Fibroblast of the aortic adventitia (primary cell): ENCODE measurements at places on chromosomes 12 and 14.

GRCh38 chr12:124088217-124088907 lies 115.3 kb downstream of the ZNF664 start:
- no peak for DNase-seq

DNA sequence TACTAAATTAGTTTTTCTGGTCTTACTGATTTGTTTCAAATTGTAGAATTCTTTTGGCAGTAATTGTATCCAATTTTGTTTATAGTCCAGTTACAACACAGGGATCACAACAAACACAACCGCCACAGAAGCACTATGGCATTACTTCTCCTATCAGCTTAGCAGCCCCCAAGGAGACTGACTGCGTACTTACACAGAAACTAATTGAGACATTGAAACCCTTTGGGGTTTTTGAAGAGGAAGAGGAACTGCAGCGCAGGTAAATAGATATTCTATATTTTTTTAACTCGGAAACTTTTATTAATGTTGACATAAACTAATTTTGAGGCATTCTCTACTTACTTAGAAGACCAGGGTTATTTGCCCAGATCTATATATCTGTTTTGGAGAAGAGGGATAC lies 17.8 kb downstream of the PAPOLA start:
- DNase-seq, result no peak

DNA sequence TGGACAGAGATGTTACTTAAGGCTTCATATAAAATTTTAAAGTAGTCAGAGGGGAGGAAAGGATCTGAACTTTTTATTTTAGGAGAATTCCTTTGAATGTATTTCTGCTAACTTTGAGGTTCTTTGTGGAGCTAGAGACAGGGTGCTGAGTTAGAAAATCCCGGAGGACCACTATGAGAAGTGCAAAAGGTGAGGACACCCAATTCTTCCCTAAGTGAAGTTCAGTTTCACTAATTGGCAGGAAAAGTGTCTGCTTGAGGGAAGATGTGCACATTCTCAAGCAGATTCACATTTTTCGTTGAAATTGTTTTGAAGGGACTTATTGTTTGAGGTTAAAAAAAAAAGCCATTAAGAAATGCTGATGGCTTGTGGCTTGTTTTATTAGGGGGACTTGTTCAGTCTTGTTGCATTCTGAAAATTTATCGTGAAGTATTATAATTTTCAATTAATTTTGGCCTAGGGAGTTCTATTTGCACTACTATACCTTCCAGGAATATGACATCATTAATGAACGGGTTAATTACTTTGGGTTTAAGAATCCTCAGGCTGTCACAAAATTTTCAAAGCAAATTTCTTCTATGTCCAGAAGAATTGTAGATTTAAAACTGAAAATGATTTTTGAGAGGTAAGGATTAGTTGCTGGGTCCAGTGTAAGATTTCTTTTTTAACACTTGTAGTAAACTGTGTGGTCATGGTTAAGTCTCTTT lies 1.8 kb downstream of the PCNX1 start:
- no peak for DNase-seq

DNA sequence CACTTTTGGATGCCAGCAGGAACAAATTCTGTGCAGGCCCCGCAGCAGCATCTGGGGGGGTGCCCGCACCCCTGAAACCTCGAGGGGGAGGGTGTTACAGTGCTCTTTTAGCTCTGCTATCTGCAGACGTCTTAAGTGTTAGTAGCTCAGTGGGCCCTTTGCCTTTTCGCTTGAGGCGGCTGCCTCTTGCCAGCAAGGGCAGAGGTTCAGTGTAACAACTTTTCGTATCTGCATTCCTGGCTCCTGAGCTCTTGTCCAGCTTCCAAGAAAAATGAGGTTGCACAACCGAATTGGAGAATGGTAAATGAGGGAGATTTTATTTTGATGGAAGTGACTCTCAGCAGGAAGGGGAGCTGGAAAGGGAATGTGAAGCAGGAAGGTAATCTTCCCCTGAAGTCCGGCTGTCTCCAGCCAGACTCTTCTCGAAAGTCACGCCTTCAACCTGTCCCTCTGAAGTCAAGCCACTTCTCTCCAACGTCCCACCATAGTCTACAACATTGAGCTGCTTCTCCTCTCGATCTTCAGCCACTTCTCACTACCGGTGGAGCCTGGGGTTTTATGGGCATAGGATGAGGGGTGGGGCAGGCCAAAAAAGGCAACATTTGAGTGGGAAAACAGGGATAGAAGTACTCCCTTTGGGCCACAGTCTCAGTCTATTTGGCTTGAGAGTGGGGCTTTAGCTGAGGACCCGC lies 17.8 kb downstream of the TAS2R50 start:
- DNase-seq, result peak; percentile 93

DNA sequence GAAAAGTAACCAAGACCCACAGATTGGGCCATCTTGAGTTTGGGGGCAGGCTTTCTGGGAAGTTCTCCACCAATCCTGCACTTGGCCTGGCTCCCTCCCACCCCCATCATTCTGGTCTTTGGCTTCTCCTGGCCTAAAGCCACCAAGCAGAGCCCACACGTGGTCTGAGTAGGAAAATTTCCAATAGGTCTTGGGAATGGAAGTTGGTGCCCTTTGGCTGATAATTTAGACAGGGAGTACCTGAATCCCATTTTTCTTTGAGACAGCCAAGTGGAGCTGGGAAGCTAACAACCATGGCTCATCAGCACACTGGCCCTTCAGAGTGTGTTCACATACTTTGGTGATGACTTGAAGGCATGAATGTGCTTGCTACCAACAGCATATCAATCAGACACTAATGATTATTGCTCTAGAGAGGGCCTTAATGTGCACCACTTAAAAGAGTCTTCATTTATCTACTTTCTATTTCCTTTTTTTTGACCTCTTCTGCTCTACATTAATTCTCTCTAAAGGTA lies 156.0 kb downstream of the EGLN3 start:
- DNase-seq, result peak; percentile 37

- DNase-seq, result no peak
These were observed 11.7 kb downstream of the SSH1 start for GRCh38 chr12:108845696-108846095.

- no peak for DNase-seq
These were observed 79.2 kb downstream of the RASSF8 start for GRCh38 chr12:26037615-26038220.

DNA sequence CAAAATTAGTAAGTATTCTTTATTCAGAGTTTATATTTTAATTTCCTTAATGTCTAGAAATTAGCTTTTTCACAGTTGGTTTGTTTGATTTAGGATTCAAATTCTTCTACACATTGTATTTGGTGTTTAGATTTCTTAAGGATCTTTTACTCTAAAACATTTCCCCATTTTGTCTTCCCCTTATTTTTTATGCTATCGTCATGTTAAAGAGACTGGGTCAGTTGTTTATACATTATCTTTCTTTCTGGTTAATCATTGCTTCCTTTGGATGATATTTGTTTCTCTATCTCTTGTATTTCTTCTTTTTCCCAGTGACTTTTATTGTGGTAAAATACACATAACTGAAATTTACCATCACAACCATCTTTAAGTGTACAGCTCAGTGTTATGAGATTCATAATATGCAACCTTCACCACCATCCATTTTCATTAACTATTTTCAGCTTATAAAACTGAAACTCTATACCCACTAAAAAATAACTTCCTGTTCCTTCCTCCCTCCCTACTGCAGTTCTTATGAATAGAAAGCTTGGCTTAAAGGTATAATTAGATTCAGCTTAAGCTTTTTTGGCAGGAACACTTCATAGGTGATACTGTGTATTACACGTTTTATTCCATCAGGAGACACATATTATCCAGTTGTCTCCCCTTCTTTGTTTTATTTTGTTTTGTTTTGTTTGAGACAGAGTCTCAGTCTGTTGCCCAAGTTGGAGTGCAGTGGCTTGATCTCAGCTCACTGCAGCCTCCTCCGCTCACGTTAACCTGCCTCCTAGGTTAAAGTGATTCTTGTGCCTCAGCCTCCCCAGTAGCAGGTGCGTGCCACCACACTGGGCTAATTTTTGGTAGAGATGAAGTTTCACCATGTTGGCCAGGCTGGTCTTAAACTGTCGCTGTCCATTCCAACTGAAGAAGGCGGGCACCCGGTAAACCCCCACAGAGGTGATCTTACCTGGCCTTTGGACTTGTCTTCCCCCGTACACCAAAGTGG lies 45.0 kb downstream of the NOPCHAP1 start:
- DNase-seq, result no peak

DNA sequence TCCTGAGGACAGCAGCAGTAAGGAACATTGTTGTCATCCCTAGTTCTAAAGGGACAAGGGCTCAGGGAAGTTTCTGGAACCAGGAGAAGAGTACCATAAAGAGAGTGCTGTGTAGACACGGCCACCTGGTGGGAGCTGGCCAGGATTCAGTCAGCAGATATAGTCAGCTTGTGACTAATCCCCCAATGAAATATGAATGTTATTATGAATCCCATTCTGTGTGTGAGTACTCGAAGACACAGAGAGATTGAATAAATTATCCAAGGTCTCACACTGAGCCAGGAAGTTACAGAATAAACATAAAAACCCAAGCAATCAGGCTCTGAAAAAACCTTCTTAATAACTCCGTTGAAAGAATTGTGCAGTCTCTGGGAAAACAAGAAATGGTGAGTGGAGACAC lies 1359.5 kb downstream of the AACS start:
- peak; percentile 8 for DNase-seq

- no peak for DNase-seq
These were observed 32.8 kb downstream of the KIF26A start for GRCh38 chr14:104171029-104171697.

- no peak for DNase-seq
These were observed 4.7 kb downstream of the TDRD9 start for GRCh38 chr14:103932791-103933490.

GRCh38 chr14:106551265-106551664 lies 1024.9 kb downstream of the TMEM121 start:
- DNase-seq, result no peak

- DNase-seq, result no peak
These were observed 121.0 kb downstream of the HELB start for GRCh38 chr12:66423266-66423665.

GRCh38 chr12:58425481-58426392 lies 484.4 kb downstream of the ATP23 start:
- peak; percentile 93 for DNase-seq

DNA sequence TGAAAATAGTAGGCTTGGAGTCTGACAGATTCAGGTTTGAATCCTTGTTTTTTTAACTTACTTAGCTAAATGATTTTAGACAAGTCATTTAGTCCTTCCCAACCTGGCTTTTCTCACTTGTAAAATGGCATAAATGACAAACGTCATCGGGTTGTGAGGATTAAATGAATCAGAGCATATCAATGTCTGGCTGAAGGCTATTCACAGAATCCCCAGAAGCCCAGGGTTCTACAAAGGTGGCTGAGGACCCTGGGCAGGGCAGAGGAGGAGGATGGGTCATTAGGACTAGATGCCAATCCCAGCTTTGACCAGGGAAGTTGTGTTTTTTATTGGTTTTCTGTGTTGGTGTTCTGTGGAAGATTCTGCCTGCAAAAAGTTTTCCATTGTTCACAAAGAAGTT lies 7.6 kb upstream of the PTPRB start:
- no peak for DNase-seq

DNA sequence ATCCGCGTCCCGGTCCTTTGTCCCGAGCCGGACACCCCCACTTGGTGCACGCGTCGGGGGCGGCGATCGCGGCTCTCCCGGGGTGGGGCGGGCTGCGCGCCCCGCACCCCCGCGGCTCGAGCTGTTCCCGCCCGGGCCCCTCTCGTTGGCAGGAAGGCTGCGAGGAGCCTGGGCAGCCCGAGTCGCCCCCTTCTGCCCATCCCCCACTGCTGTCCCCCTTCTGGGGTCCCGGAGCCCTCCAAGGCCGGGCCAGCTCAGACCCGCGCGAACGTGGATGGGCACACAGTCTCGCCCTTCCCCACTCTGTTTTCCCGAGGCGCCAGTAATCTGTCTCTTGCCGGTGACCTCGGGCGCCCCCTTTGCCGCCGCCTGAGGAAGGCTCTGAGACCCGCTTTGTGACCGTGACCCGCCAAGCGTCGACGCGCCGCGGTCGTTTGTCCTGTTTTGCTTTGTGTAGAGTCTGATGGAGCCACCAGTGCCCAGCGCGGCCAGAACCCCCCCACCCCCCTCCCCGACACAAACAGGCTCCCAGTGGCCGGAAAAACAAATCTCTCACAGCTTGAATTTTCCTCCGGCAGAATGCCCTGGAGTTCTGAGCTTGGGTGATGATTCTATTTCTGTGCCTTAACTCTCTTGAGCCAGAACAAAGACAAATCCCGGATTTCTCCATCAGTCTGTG lies 610 bp downstream of the C14orf132 start:
- peak; percentile 43 for DNase-seq

- no peak for DNase-seq
These were observed 33.4 kb downstream of the CHST11 start for GRCh38 chr12:104490186-104490585.

- no peak for DNase-seq
These were observed 57.2 kb upstream of the TMEM260 start for GRCh38 chr14:56522403-56522802.

DNA sequence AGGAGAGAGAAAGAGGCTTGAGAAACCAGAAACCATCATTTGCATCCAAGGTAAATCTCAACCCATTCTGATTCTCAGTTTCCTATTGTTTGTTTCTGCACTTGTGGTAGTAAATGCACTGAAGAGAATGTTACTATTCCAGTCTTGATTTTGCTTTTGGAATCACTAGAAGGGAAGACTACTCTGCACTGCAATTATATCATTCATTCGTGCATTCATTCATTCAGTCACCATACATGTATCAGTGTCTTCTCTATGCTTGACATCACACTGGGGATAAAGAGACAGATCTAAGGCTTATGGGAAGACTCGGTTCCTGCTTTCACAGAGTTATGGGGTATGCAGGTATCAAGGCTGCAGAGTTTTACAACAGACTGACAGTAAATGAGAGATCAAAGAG lies 90.3 kb upstream of the EGLN3 start:
- DNase-seq, result no peak

DNA sequence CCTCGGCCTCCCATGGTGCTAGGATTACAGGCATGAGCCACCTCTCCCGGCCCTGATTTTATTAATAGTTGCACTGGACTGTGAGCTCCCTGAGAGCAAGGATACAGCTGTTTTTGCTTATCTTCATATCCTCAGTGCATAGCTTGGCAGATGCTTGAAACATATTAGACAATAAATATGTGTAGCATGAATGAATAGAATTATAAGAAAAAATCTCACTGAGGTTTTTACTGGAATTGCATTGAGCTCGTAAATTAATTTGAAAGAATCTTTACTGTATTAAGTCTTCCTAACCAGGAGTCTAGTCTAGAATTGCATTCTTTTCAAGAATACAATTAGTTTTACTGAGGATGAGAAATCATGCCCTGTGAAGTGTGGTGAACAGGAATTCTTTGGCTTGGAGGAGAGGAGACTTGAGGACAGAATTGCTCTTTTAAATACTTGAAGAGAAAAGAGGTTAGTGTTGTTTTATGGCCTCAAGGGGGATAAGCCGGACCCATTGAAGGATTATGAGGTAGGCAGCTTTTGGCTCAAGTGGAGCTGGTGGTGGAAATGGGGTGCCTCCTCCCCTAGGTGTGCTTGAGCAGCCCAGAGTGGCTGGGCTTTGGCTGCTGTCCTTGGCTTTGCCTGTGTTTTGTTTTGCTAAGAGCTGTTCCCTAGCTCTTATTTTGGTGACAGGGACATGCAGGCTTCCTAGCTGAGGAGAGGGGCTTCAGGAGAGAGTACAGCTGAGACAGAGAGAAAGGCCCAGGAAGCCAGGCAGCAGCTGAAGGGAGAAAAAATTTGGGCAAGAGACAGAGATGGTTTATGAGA lies 34.0 kb downstream of the PLEKHD1 start:
- no peak for DNase-seq

- peak; percentile 38 for DNase-seq
These were observed 126.8 kb downstream of the TRAFD1 start for GRCh38 chr12:112252184-112252583.

GRCh38 chr12:100401660-100402059 lies 44.8 kb downstream of the SLC17A8 start:
- DNase-seq, result peak; percentile 41

GRCh38 chr12:48489012-48489411 lies 6.7 kb downstream of the C12orf54 start:
- no peak for DNase-seq

- no peak for DNase-seq
These were observed at the start of gene MORN3 for GRCh38 chr12:121669521-121669900. MORN3 (minus strand) TSS chr12:121669654; CDS start chr12:121669483, 171 bp downstream.
